PC-3 (cell line): ENCODE measurements at places on chromosomes 4 and X. TPM values are rescaled to one million over a fixed set of nuclear protein-coding genes. Genes with fewer than 3 reads are reported as not detected.

GRCh38 chrX:10197279-10198210 is 40.8 kb downstream of the CLCN4 start:
- no peaks in the 10 kb centered on the region for H3K27me3 ChIP-seq
- no peak overlapping the region for H3K4me3 ChIP-seq
- no peaks in the 10 kb centered on the region for H3K4me1 ChIP-seq
- DNase-seq = no peak
- H3K27ac ChIP-seq = no peak overlapping the region

Gene GRID2
- 2.2 and 3.5 TPM in 2 replicates for total RNA-seq

DNA sequence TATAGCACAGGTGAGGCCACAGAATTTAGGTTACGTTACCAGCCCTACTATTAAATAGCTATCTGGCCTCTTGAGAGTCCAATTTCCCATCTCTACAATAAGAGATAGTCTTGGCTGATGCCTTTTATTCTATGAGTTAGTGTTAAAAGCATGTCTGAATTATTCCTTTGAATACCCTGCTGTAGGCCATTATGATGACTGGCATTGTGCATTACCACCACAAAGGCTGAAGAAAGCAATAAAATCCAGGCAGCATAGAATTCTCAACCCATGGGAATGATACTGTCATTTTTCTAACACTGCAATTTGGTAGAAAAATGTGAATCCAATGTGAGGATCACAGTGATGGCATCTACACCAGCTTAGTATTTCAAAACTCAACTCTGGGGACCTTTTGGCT is 51.4 kb downstream of the OTC start:
- H3K27me3 ChIP-seq = peaks cover 43% of the 10 kb centered on the region
- H3K4me3 ChIP-seq = no peak overlapping the region
- no peaks in the 10 kb centered on the region for H3K36me3 ChIP-seq
- H3K27ac ChIP-seq = no peak overlapping the region
- no peak for DNase-seq

GRCh38 chr4:86924811-86925210 is 10.0 kb upstream of the AFF1 start:
- H3K27me3 ChIP-seq = no peaks in the 10 kb centered on the region
- peak overlapping the region; percentile 33 for H3K27ac ChIP-seq
- no peaks in the 10 kb centered on the region for H3K36me3 ChIP-seq
- H3K4me3 ChIP-seq = no peak overlapping the region
- peak; percentile 65 for DNase-seq

GRCh38 chrX:143081231-143081630 is 55.5 kb downstream of the SPANXN4 start:
- DNase-seq = no peak
- H3K4me3 ChIP-seq = no peak overlapping the region
- H3K4me1 ChIP-seq = no peaks in the 10 kb centered on the region
- no peak overlapping the region for H3K27ac ChIP-seq
- no peaks in the 10 kb centered on the region for H3K27me3 ChIP-seq
- H3K36me3 ChIP-seq = no peaks in the 10 kb centered on the region

Gene CHST7
- 24.7 and 31.9 TPM in 2 replicates for total RNA-seq

DNA sequence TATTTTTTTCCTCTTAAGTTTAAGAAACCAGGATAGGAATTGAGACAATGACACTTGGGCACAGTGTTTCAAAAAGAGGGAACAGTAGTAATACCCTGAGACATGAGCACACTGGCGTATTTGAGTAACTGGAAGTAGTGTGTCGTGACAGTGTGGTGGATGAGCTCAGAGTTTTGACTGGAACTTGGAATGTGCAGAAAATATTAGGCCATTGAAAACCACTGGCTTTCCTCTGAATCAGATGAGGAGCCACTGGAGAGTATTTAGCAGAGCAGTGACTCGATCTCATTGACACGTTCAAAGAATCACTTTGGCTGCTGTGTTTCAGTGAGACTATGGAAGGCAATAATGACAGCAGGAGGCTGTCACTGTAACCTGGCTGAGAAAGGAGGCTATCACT is 1531.2 kb downstream of the STIM2 start:
- no peaks in the 10 kb centered on the region for H3K36me3 ChIP-seq
- DNase-seq = no peak
- no peaks in the 10 kb centered on the region for H3K27me3 ChIP-seq
- no peaks in the 10 kb centered on the region for H3K4me1 ChIP-seq

Gene CLCN3
- total RNA-seq = 13.2 and 16.9 TPM in 2 replicates

DNA sequence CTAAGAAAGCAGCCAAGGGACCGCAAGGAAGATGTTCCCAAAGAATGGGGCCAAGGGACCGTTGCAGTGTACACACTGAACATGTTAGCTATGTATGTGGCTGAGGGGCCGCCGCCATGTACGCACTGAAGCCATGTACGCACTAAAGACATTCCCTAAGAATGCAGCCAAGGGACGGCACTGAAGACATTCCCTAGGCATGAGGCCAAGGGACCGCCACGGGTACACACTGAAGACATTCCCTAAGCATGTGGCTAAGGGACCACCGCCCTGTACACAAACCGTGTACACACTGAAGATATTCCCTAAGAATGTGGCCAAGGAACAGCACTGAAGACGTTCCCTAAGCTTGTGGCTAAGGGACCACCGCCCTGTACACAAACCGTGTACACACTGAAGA is 54.0 kb downstream of the DHRSX start:
- no peaks in the 10 kb centered on the region for H3K36me3 ChIP-seq
- no peak for DNase-seq
- H3K4me1 ChIP-seq = no peaks in the 10 kb centered on the region
- no peaks in the 10 kb centered on the region for H3K27me3 ChIP-seq
- H3K4me3 ChIP-seq = no peak overlapping the region

GRCh38 chrX:15680401-15680800 is 15.8 kb upstream of the CLTRN start:
- peak; percentile 58 for DNase-seq
- peak overlapping the region; percentile 46 for H3K27ac ChIP-seq
- no peak overlapping the region for H3K4me3 ChIP-seq
- peaks cover 34% of the 10 kb centered on the region for H3K4me1 ChIP-seq
- no peaks in the 10 kb centered on the region for H3K27me3 ChIP-seq
